ENCODE measurements at places on chromosomes 3 and 15.

GRCh38 chr3:69255928-69256327, 130.0 kb downstream of the FRMD4B start:
- H3K4me3 ChIP-seq = no peak overlapping the region
- no peaks in the 10 kb centered on the region for H3K27me3 ChIP-seq
- peak; percentile 41 for DNase-seq
- no peak overlapping the region for H3K27ac ChIP-seq
- peaks cover 7% of the 10 kb centered on the region for H3K4me1 ChIP-seq

GRCh38 chr15:79049416-79049815, 41.2 kb downstream of the RASGRF1 start:
- no peak overlapping the region for H3K4me3 ChIP-seq
- H3K27me3 ChIP-seq = no peaks in the 10 kb centered on the region
- H3K27ac ChIP-seq = no peak overlapping the region
- no peaks in the 10 kb centered on the region for H3K36me3 ChIP-seq
- no peak for DNase-seq

GRCh38 chr3:52886049-52886730, 11.2 kb downstream of the STIMATE start:
- no peaks in the 10 kb centered on the region for H3K36me3 ChIP-seq
- H3K4me3 ChIP-seq = no peak overlapping the region
- DNase-seq = no peak
- peaks cover 26% of the 10 kb centered on the region for H3K4me1 ChIP-seq

DNA sequence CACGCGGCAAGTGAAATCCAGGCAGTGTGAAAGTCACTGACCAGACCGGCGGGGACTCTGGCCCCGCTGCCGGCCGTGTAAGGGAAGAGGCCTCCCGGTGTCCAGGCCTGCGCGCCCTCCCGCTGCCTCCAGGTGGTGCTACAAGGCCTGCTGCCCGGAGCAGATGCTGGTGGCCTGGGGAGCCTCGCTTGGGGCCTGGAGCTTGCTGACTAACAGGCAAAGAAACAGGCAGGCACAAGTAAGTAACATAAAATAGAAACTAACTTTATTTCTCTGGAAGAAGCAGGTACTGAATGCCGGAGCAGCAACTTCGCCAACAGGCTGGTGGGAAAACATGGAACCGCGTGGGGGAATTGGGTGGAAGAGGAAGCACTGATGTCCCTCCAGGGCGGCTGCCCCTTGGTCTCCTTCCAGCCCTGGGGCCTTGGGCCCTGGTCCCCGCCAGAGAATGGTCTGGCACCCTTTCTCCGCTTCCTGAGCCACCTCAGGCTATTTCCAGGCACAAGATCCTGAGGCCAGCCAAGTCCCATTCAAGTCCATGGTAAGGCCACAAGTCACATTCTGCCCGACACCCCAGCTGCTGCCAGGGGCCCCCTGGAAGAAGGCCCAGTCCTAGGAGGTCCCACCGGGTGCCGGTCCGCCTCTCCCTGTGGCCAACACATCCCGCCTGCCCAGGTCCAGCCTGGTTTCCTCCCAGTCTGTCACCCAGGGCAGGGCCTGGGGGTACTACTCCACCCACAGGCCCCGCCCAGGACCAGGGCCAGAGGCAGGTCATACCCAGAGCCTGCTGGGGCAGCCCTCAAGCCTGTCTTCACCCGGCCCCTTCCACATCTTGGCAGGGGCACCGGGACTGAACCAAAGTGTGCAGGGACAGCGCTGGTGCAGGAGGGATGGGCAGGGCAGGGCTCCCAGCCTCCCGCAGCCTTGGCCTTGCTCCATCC, 45.0 kb downstream of the TNK2 start:
- peak; percentile 87 for DNase-seq
- H3K4me3 ChIP-seq = no peak overlapping the region
- no peak overlapping the region for H3K27ac ChIP-seq
- peaks cover 7% of the 10 kb centered on the region for H3K4me1 ChIP-seq
- peaks cover 2% of the 10 kb centered on the region for H3K36me3 ChIP-seq
- no peaks in the 10 kb centered on the region for H3K27me3 ChIP-seq

DNA sequence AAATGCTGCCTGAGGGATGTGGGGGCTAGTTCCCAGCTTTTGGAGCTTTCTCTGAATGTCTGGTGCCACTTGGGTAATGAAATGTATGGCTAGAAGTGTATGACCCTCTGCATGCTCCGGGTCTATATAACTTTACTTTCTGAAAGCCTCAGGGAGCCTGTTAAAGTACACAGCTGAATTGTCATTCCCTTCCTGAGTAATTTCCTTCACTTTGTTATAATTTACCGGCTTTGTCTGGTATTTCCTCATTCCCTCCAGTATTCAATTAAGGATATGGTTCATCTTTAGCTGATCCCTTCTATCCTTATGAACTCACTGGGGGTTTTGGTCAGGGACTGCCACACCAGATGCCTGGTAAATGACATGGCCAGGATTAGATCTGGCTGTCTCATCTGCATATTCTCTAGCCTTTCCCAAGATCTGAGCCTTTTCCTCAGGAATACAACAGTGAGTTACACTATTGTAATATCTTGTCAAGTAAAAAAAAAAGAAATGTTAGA, 620.3 kb downstream of the ZPLD1 start:
- H3K36me3 ChIP-seq = no peaks in the 10 kb centered on the region
- no peak for DNase-seq
- no peak overlapping the region for H3K4me3 ChIP-seq
- no peak overlapping the region for H3K27ac ChIP-seq
- no peaks in the 10 kb centered on the region for H3K27me3 ChIP-seq

GRCh38 chr3:173044998-173045397, 96.0 kb downstream of the SPATA16 start:
- no peak overlapping the region for H3K27ac ChIP-seq
- no peak overlapping the region for H3K4me3 ChIP-seq
- no peaks in the 10 kb centered on the region for H3K36me3 ChIP-seq
- H3K4me1 ChIP-seq = no peaks in the 10 kb centered on the region
- no peaks in the 10 kb centered on the region for H3K27me3 ChIP-seq
- DNase-seq = no peak

DNA sequence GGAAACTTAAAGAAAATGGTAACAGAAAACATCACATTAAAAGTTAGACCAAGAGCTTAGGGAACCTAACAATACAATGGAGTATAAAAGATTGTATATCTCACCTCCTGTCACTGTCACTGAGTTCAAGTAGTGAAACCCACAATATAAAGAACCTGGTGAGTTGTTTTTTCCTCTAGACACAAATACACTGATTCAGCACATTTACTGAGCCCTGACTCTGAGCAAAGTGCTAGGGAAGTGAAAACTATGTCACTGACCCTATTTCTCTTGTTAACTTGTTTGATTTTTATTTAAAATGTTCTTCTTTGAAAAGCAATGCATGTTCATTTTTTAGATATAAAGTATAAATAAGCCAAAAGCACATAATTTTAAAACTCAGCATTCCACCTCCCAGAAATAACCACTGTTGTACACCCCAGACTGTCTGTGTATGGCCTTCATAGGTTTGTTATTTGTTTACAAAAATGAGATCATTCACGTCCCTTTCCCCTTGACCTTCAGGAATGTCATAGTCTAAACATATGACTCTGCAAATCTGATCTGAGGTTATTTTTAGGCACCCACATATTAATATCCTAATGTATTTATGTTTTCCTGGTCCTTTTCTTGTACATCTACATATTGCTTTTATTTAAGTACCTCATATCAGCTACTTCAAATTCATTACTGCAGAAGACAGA, 69.2 kb upstream of the CSTA start:
- no peak overlapping the region for H3K4me3 ChIP-seq
- no peak for DNase-seq
- no peaks in the 10 kb centered on the region for H3K4me1 ChIP-seq
- no peaks in the 10 kb centered on the region for H3K27me3 ChIP-seq

DNA sequence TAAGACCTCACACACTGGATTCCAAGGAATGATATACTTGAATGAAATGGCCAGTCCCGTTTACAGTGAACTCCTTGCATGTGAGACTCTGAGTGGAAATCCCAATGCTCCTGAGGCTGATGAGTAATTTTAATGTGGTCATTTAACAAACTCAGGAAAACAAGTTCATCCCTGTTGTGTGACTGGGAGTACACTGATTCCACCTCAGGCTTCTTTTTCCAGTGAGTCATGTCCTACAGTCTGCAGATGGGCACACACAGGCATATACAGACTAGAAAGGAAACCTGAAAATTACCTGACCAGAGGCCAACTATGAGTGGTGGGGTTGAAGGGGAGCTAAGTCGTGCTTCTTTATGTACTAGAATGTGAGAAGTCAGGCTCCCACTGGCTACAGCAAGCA, 5.8 kb downstream of the SQOR start:
- DNase-seq = no peak
- H3K4me3 ChIP-seq = no peak overlapping the region
- peak overlapping the region; percentile 74 for H3K27ac ChIP-seq
- H3K36me3 ChIP-seq = no peaks in the 10 kb centered on the region
- peaks cover 11% of the 10 kb centered on the region for H3K4me1 ChIP-seq
- no peaks in the 10 kb centered on the region for H3K27me3 ChIP-seq

DNA sequence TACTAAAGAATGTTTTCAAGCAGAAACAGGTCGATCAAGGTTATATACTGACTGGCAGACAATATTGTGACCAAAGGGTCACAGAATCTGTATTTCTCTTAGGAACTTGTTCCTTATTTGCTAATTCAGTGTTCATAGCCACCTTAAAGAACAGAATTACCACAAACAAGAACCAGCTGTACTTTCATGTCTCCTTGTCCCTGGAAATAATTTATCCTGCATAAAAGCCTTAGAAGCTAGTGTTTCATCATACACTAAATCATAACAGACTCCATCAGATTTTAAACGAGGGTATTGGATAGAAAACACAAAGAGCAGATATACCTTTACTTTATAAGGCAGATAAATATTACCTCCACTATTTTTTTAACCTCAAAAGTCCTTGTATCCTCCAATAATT, 6.4 kb downstream of the DNAJC19 start:
- H3K27me3 ChIP-seq = no peaks in the 10 kb centered on the region
- peaks cover 3% of the 10 kb centered on the region for H3K4me1 ChIP-seq
- H3K4me3 ChIP-seq = no peak overlapping the region
- no peak overlapping the region for H3K27ac ChIP-seq
- no peak for DNase-seq

DNA sequence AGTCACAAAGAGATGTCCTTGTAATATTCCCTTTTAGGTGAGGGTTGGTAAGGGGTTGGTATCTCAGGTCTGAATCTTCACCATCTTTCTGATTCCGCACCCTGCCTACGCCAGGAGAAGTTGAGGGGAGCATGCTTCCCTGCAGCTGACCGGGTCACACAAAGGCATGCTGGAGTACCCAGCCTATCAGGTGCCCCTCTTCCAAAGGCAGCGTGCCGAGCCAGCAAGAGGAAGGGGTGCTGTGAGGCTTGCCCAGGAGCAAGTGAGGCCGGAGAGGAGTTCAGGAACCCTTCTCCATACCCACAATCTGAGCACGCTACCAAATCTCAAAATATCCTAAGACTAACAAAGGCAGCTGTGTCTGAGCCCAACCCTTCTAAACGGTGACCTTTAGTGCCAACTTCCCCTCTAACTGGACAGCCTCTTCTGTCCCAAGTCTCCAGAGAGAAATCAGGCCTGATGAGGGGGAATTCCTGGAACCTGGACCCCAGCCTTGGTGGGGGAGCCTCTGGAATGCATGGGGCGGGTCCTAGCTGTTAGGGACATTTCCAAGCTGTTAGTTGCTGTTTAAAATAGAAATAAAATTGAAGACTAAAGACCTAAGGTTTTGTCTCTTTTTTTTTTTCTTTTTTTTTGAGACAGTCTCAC, 19.8 kb downstream of the TYRO3 start:
- H3K4me1 ChIP-seq = no peaks in the 10 kb centered on the region
- H3K27ac ChIP-seq = no peak overlapping the region
- no peaks in the 10 kb centered on the region for H3K27me3 ChIP-seq

DNA sequence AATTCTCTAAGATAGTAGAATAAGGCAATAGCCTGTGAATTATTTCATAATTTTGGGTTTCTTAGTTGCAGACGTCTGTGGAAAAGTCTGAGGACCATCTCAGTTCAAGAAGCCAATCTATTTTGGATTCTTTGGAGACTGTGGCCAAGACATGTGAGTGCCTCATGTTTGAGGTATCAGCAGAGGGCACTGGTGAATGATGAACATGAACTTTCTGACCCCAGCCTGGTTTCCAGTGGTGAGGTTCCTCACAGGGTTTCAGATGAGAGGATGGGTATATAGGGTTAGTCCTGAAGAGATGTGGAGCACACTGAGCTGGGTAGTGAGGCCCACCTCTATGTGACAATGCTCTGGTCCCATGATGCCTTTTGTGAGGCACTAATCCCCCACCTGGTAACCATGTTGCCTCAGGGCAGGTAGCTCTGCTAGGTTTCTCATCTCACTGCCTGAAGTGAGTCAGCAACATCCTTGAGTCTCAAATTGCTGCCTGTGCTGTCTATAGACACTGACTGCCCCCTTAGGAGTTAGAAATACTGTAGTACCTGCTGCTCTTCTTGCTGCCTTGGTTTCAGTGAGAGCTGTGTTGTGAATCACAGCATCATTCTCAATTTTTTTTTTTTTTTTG, 32.3 kb downstream of the C3orf62 start:
- H3K4me3 ChIP-seq = no peak overlapping the region
- no peaks in the 10 kb centered on the region for H3K4me1 ChIP-seq
- DNase-seq = no peak
- no peaks in the 10 kb centered on the region for H3K36me3 ChIP-seq
- no peak overlapping the region for H3K27ac ChIP-seq

DNA sequence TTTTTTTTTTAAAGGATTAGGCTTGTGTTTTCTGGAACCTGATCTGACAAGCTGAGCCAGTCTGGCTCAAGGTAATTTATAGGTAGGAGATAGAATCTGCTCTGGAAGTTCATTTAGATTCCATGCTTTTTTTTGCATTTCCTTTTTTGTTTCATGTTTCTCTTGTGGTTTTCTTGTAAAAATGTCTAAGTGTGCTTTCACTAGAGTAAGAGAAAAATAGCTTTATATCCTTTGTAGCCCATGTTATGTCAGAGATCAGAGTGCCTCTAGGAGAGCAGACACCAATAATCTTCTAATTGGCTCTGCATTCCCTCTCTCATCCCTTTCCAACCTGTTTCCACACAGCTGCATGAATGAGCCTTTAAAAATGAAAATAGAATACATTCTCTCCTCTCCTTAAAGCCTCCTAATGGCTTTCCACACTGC, 389.8 kb upstream of the KCNMB2 start:
- no peak overlapping the region for H3K27ac ChIP-seq
- no peak for DNase-seq
- H3K36me3 ChIP-seq = no peaks in the 10 kb centered on the region
- no peaks in the 10 kb centered on the region for H3K4me1 ChIP-seq
- no peak overlapping the region for H3K4me3 ChIP-seq

- H3K4me3 ChIP-seq = no peak overlapping the region
- peaks cover 12% of the 10 kb centered on the region for H3K4me1 ChIP-seq
- H3K27ac ChIP-seq = no peak overlapping the region
- H3K36me3 ChIP-seq = peaks cover 2% of the 10 kb centered on the region
- no peaks in the 10 kb centered on the region for H3K27me3 ChIP-seq
Observed at GRCh38 chr15:75207618-75208500, 6.2 kb downstream of the C15orf39 start.

GRCh38 chr15:32866454-32867312, 148.9 kb downstream of the GREM1 start:
- no peaks in the 10 kb centered on the region for H3K4me1 ChIP-seq
- no peaks in the 10 kb centered on the region for H3K27me3 ChIP-seq
- H3K36me3 ChIP-seq = no peaks in the 10 kb centered on the region
- H3K4me3 ChIP-seq = no peak overlapping the region
- no peak overlapping the region for H3K27ac ChIP-seq

- no peak overlapping the region for H3K4me3 ChIP-seq
- DNase-seq = peak; percentile 58
- H3K27ac ChIP-seq = no peak overlapping the region
- no peaks in the 10 kb centered on the region for H3K4me1 ChIP-seq
- H3K27me3 ChIP-seq = no peaks in the 10 kb centered on the region
Observed at GRCh38 chr3:193572426-193572908, 17.8 kb upstream of the ATP13A4 start.

Measured in liver (tissue), 10 donors.